ENCODE measurements at places on chromosomes 2 and 18.

DNA sequence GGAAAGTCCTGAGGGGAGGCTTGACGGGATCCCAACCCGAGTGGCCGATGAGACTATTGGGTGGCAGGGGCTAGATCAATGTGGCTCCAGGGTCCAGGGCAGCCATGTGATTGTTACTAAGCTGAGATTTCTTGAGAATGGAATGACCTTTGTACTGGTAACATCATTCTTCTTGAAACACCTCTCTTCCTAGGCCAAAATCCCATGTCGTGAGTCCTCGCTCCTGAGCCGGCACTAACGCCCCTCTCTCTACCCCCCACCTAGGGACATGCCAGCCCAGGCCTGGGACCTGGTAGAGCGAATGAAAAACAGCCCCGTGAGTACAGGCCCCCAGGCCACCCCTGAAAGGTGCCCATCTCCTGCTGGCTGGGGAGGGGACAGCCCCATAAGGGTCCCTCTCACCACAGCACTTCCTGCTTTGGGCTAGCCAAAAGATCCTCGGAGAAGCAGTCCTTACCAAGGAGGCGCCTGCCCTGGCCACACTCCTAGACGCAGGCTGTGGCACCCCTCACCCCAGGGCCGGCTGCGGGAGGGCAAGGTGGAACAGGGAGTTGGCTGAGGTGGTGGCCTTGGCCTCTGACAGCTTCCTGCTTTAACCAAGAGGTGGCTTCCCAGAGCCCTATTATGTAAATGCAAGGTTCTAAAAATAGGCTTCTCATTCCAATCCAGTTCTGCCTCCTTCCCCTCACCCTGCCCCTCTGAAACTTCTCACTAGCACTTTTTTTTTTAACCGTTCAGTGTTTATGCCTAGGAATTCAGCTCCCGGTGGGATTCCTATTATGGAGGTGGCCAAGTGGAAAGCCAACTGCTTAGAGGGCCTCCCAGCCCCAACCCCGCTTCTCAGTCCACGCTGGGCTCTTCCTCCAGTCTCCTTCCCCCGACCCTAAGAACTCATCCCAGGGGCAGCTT is 126.6 kb upstream of the PPP1CB start:
- DNase-seq = peak; percentile 90

- no peak for DNase-seq
Observed at GRCh38 chr2:81266106-81266505, 961.6 kb upstream of the LRRTM1 start.

DNA sequence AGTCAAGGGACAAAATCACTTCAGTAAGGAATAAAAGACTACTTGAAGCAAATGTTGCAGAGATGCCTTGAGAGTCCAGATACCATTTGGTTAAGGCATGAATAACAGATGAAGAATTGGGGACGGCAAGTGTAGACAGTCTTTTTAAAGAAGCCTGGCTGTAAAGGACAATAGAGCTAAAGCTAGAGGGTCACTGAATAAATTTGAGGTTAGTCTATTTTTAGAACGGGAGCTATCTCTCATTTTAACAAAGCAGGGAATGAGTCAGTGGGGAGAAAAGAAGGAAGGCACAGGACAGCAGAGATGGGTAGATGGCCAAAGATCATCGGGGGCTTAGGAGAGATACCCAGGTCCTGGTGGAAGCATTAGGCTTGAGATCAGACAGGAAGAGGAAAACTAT is 30.6 kb upstream of the CHN1 start:
- DNase-seq = no peak

- no peak for DNase-seq
Observed at GRCh38 chr2:5215989-5216607, 476.1 kb upstream of the SOX11 start.

GRCh38 chr2:46393865-46394264 is 85.5 kb upstream of the TMEM247 start:
- DNase-seq = no peak

DNA sequence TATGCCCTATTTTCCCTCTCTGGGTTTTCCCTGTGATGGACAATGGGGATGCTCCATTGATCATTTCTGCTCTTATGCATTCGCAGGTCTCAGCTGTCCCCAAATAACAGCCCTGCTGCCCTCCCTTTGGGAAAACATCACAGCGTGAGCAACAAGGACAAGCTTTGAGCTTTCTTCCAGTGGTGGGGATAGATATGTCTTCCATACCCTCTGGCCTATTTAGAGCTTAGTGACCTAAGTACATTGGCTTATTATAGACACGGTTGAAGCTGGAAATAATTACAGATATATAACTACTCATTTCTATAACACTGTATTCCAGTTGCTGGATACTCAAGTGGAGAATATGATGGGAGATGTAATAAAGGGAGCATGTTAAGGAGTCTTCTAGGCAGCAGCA is 304.3 kb upstream of the MGAT5 start:
- no peak for DNase-seq

GRCh38 chr18:3046216-3046808 is 33.4 kb upstream of the LPIN2 start:
- no peak for DNase-seq
